Effector memory CD4-positive, alpha-beta T cell (primary cell): ENCODE measurements at places on chromosomes 12 and 14.

DNA sequence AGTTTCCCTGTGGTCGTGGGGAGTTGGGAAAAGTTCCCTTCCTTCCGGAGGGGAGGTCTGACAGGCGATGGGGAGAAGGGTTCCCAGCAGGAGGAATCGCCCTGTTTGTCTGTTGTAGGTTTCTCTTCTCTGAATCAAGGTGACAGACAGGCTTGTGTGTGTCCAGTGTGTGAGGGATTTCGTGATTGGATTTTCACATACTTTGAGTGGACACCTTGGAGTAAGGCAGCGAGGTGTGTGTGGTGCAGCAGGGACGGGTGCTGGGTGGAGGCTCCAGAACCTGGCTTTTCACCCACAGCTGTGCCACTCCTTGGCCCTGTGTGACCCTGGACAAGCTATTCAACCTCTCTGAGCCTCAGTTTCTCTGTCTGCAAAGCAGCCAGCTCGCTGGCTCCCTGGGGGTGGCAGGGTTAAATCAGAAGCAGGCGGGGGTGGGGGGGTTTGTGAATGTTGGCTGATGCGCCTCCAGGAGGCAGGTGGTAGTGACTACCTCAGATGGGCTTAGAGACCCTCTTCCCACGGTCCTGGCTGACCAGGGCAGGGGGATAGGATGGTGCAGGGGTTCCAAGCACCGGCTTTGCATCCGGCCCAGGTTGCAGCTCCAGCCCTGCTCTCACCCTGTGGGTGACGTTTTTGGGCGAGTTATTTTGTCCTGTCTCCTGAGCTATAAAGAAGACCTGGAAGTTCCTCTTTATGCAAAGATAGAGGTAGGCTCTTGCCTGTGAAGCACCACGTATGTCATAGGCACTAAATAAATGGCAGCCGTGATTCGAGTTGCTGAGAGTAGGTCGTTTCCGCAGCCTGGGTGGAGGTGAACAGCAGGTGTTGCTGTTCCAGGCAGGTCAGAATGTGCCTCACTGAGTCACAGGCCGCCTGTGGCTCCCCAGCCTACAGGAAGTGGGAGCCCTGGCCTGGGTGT is 679 bp downstream of the BDKRB2 start:
- peaks cover 9% of the 10 kb centered on the region for H3K27me3 ChIP-seq
- no peaks in the 10 kb centered on the region for H3K4me1 ChIP-seq
- H3K36me3 ChIP-seq: no peaks in the 10 kb centered on the region
- no peak overlapping the region for H3K27ac ChIP-seq

DNA sequence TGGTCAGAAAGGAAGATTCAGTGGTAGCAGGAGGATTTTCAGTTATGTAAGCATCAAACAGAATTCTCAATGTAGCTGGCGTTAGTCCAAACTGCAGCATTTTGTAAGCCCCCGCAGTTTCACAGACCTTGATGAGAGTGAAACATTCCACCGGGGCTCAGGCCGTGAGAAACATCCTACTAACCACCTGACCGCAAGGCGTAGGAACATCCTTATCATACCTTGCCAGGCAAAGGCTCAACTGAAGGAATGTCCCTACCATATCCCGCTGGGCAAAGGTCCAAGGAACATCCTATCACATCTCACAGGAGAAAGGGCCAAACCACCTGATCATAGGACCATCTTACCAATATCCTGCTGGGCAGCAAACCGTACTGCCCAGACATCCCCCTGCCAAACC is 624.8 kb upstream of the TMEM132C start:
- H3K27ac ChIP-seq: no peak overlapping the region
- no peaks in the 10 kb centered on the region for H3K27me3 ChIP-seq
- H3K4me3 ChIP-seq: no peak overlapping the region
- no peak for DNase-seq

DNA sequence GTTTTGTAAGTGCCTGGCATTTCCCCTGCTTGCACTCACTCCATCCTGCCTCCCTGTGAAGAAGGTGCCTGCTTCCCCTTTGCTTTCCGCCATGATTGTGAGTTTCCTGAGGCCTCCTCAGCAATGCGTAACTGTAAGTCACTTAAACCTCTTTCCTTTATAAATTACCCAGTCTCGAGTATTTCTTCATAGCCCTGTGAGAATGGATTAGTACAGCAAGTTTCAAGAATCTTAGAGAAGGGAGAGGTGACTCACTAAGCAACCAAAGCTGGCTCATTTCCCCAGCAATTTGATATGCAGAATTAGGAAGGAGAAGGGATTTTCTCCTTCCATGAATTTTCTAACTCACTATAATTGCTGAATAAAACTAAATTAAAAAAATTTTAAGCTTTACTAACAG is 251.0 kb upstream of the FOXG1 start:
- no peak overlapping the region for H3K4me3 ChIP-seq
- H3K27ac ChIP-seq: no peak overlapping the region
- DNase-seq: no peak
- no peaks in the 10 kb centered on the region for H3K27me3 ChIP-seq

- H3K4me3 ChIP-seq: no peak overlapping the region
- H3K27me3 ChIP-seq: no peaks in the 10 kb centered on the region
- DNase-seq: no peak
- H3K27ac ChIP-seq: no peak overlapping the region
Measured at GRCh38 chr12:30010071-30011052, 226.6 kb upstream of the TMTC1 start.

- H3K36me3 ChIP-seq: no peaks in the 10 kb centered on the region
- peak overlapping the region; percentile 66 for H3K27ac ChIP-seq
- DNase-seq: peak; percentile 53
- peaks cover 84% of the 10 kb centered on the region for H3K4me1 ChIP-seq
- no peak overlapping the region for H3K4me3 ChIP-seq
- H3K27me3 ChIP-seq: no peaks in the 10 kb centered on the region
Measured at GRCh38 chr14:91249841-91250616, 5.5 kb upstream of the GPR68 start.

DNA sequence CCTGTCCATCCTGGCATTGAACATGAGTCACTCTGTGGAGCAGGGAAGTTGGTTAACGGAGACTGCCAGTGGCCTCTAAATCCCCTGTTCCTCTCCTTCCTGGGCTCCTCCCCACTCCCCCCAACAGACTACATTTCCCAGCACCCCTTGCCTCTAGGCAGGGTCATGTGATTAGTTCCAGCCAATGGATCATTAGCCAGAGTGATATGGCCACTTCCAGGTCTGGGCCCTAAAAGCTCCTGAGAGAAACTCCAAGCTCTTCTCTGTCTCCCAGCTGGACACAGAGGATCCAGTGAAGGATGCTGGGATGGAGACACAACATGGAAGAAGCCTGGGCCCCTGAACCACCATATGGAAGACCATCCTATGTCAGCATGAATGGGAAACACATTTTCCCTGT is 54.4 kb upstream of the RFLNA start:
- DNase-seq: no peak
- H3K27me3 ChIP-seq: no peaks in the 10 kb centered on the region
- H3K4me3 ChIP-seq: no peak overlapping the region
- H3K36me3 ChIP-seq: no peaks in the 10 kb centered on the region

GRCh38 chr14:56552615-56553014 is 27.0 kb upstream of the TMEM260 start:
- H3K4me3 ChIP-seq: no peak overlapping the region
- no peak for DNase-seq
- no peaks in the 10 kb centered on the region for H3K36me3 ChIP-seq
- H3K4me1 ChIP-seq: no peaks in the 10 kb centered on the region
- H3K27me3 ChIP-seq: no peaks in the 10 kb centered on the region

- no peaks in the 10 kb centered on the region for H3K36me3 ChIP-seq
- no peaks in the 10 kb centered on the region for H3K27me3 ChIP-seq
- no peak overlapping the region for H3K4me3 ChIP-seq
- H3K4me1 ChIP-seq: no peaks in the 10 kb centered on the region
Measured at GRCh38 chr14:28375295-28375694, 391.3 kb upstream of the FOXG1 start.

- no peak overlapping the region for H3K27ac ChIP-seq
- no peaks in the 10 kb centered on the region for H3K4me1 ChIP-seq
- no peaks in the 10 kb centered on the region for H3K27me3 ChIP-seq
- no peak for DNase-seq
Measured at GRCh38 chr14:26867171-26867757, 269.4 kb upstream of the NOVA1 start.

DNA sequence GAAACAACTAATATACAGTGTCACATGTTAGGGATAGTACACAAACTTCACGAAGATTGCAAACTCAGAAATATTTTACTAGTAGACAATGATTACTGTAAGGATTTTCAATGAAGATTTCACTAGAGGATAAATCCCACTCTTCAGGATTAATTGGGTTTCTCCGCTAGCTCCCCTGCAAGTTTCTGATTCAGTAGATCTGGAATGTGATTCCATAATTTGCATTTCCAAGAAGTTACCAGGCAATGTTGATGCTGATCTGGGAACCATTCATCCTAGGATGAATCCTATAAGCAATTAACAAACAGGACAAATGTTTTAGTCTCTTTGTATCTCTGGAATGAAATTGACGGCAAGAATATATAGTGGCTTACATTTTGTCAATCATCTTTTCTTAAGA is 272.4 kb downstream of the ALX1 start:
- H3K4me3 ChIP-seq: no peak overlapping the region
- no peaks in the 10 kb centered on the region for H3K4me1 ChIP-seq
- no peaks in the 10 kb centered on the region for H3K27me3 ChIP-seq
- no peak for DNase-seq
- H3K27ac ChIP-seq: no peak overlapping the region
- H3K36me3 ChIP-seq: no peaks in the 10 kb centered on the region

DNA sequence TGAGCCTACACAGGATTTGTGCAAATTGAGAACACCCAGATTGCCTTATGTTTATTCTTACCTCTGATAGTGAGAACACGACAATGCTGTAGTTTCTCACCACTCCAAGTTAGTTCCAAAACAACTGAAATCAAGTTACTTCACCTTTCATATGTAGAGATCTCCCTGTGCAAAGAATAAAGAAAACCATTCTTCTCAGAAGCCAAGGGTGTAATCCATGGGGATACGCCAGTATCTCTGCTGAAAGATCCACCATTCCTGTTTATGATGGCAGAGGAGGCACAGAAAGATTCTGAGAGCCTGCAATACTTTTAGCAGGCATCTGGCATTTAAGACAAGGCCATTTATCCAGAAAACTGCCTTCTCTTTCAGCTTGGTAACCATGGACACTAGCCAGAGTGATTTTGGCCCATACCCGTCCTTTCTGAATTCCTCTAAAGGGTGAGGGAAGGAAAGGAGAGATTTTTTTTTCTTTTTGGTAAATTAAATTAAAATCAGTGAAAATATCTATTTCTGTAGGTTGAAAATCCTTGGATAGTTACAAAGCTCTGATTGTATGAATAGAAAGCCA is 355.4 kb upstream of the FAR2 start:
- DNase-seq: no peak
- no peaks in the 10 kb centered on the region for H3K27me3 ChIP-seq
- H3K27ac ChIP-seq: no peak overlapping the region
- H3K36me3 ChIP-seq: no peaks in the 10 kb centered on the region
- H3K4me1 ChIP-seq: no peaks in the 10 kb centered on the region

- H3K36me3 ChIP-seq: no peaks in the 10 kb centered on the region
- no peak overlapping the region for H3K27ac ChIP-seq
- H3K4me1 ChIP-seq: no peaks in the 10 kb centered on the region
- H3K4me3 ChIP-seq: no peak overlapping the region
Measured at GRCh38 chr12:69343885-69344612, 4.1 kb upstream of the LYZ start.

DNA sequence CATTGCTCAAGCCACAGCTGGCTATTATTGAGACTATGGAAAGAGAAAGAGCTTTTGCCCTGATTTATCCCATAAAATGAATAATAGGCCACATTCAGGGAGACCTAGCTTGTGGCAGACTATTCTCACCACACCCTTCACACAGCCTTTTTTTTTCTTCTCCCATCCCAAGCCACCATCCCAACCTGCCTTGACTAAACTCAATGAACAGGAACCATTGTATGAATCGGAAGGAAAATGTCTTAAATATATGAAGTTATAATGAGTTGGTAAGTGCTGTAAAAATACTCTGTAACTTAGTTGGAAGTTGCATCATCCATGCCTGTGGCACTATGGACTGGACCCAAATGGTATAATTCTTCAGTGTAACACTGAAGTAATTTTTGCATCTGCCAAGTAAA is 338.4 kb downstream of the RAD51B start:
- no peaks in the 10 kb centered on the region for H3K27me3 ChIP-seq
- no peaks in the 10 kb centered on the region for H3K4me1 ChIP-seq
- DNase-seq: no peak
- no peak overlapping the region for H3K27ac ChIP-seq
- H3K4me3 ChIP-seq: no peak overlapping the region

DNA sequence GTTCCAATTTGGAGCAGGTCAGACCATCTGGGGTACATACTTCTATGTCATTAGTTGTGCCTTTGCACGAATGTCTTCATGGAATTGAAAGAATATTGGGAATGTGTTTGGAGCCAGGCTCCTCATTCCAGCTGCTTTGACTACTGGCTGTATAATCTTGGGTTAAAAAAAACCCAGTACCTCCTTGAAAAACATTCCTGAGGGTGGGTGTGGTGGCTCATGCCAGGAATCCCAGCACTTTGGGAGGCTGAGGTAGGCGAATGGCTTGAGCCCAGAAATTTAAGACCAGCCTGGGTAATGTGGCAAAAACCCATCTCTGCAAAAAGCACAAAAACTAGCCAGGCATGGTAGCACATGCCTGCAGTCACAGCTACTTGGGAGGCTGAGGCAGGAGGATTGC is 125.6 kb downstream of the TTC8 start:
- no peaks in the 10 kb centered on the region for H3K36me3 ChIP-seq
- H3K4me1 ChIP-seq: no peaks in the 10 kb centered on the region
- H3K27me3 ChIP-seq: peaks cover 3% of the 10 kb centered on the region
- H3K27ac ChIP-seq: no peak overlapping the region
- no peak for DNase-seq

GRCh38 chr12:100859063-100859627 is 64.6 kb downstream of the ANO4 start:
- no peaks in the 10 kb centered on the region for H3K27me3 ChIP-seq
- H3K27ac ChIP-seq: no peak overlapping the region
- no peak overlapping the region for H3K4me3 ChIP-seq
- H3K36me3 ChIP-seq: no peaks in the 10 kb centered on the region
- no peak for DNase-seq
- no peaks in the 10 kb centered on the region for H3K4me1 ChIP-seq

- H3K27me3 ChIP-seq: no peaks in the 10 kb centered on the region
- no peak for DNase-seq
- H3K4me1 ChIP-seq: no peaks in the 10 kb centered on the region
- no peaks in the 10 kb centered on the region for H3K36me3 ChIP-seq
Measured at GRCh38 chr14:22689199-22689598, 45.0 kb upstream of the OR6J1 start.

DNA sequence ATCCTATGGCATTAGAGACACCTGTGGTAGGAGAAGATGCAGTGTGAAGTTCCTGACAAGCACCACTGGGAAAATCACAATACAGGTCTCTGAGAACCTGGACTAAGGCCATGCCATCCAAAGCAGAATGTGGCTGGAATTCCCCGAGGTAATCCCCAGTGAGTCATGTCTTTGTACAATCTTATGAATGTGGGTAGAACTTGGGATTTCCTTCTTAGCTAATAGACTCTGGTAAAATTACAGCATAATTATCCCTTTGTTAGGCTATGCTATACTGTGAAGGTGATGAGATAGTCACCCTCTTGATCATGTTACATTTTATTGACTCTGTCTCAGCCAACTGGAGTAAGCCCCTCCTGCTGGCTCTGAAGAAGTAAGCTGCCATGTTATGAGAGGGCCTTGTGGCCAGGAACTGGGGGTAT is 224.3 kb upstream of the DCN start:
- no peaks in the 10 kb centered on the region for H3K36me3 ChIP-seq
- H3K27ac ChIP-seq: no peak overlapping the region
- H3K27me3 ChIP-seq: no peaks in the 10 kb centered on the region
- no peak for DNase-seq

- H3K4me1 ChIP-seq: no peaks in the 10 kb centered on the region
- DNase-seq: no peak
- no peak overlapping the region for H3K4me3 ChIP-seq
- no peak overlapping the region for H3K27ac ChIP-seq
Measured at GRCh38 chr12:21823581-21823980, 49.1 kb upstream of the KCNJ8 start.
